RPMI8226 (cell line): ENCODE measurements at places on chromosomes 3 and 15.

GRCh38 chr15:70882361-70882760, 9.9 kb downstream of the THAP10 start:
- DNase-seq = no peak

GRCh38 chr3:19147905-19148767, at the start of gene KCNH8:
KCNH8 (plus strand) TSS chr3:19148510; CDS start chr3:19148720, 210 bp downstream.
- DNase-seq = no peak

DNA sequence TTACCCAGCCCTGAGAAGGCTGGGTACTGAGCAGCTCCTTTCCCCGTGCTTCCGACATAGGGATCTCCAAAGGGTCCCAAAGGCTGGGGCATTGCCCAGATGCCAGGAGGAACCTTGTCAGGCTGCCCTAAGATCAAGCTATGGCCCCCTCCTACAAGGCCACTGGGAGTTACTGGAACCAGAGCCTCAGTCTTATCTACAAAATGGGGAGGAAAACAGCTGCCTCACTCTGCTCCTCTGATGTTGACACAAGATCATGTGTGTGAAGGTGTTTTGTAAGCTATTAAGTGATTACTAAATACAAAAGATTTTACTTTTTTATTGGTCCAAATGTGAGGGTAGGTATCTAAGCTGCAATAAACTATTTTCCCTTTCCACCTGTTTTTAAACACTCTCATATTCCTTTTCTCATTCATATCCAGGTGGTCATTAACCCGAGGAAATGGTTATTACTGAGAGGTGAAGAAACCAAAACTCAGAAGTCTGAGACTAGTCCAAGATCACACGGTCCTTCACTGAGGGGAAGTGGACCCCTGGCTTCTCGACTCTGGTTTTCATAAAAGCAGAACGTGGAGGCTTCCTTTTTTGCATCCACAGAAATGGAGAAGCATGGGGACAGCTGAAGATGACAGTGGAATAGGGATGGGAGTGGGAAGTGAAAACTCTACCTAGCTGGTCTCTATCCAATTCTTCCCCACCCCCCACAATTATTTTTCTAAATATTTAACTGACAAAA, 1.7 kb downstream of the ARPIN start:
- DNase-seq = no peak

DNA sequence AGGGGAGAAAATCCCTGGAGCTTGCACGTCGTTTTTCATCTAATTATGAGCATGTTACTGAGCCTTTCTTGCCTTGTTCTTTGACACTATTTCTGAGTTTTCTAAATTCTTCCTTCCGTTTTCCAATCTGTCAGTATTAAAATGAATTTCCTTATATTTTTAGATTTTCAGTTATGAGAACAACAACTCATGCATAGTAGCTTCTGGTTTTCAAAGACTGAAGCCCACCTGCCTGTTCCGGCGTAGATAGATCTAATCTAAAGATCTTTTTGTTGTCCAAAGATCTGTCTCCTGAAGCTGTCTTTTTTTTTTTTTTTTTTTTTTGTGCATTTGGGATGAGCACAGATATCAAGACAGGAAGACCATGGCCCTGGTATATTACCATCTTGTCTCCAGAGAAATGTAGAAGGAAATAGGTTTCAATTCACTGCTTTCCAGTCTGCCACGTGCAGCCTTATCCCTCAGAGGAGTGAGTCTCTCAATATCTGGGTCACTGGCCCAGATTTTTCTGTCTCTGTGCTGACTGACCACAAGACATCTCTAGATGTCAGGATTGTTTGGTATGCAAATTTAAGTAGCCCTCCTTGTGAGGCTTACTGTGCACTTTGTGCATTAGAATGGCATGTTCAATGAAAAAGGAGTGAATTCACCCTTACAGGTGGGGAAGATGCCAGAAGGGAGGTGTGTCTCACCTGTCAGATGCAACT, 222.3 kb upstream of the TMC3 start:
- DNase-seq = no peak

GRCh38 chr3:114519415-114519814, 225.6 kb downstream of the TIGIT start:
- no peak for DNase-seq

DNA sequence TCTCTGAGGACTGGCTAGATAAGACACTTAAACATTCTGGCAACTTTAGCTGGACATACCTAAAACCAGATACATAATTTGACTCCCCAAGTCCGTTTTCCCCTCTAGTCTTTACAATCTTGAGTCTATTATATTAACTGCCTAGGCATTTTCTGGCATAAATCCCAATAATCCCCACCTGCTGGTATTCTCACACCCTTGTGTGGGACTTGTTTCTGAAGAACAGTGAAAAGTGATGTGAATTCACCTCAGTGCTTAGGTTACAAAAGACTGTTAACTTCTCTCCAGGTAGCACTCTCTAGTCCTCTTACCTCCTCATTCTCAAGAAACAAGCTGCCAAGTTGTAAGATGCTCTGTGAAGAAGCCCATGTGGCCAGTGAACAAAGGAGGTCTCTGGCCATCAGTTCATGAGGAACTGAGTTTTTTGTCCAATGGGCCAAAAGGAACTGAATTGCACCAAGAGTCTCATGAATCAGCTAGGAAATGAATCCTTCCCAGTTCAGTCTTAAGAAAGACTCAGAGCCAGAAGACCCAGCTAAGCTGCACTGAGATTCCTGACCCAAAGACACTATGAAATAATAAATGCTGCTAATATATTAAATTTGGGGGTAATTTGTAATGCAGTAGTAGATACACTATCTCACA, 4.1 kb downstream of the OSBPL11 start:
- no peak for DNase-seq
